HCT116 (cell line): ENCODE measurements at places on chromosomes 6 and 20.

GRCh38 chr20:32248043-32248442 is 29.4 kb upstream of the KIF3B start:
- DNase-seq: no peak
- H3K27me3 ChIP-seq: no peaks in the 10 kb centered on the region
- H3K27ac ChIP-seq: no peak overlapping the region
- H3K4me3 ChIP-seq: no peak overlapping the region
- no peaks in the 10 kb centered on the region for H3K4me1 ChIP-seq

GRCh38 chr20:32067234-32067821 is 15.3 kb downstream of the HCK start:
- H3K36me3 ChIP-seq: no peaks in the 10 kb centered on the region
- H3K4me1 ChIP-seq: no peaks in the 10 kb centered on the region
- peaks cover 7% of the 10 kb centered on the region for H3K27me3 ChIP-seq
- H3K4me3 ChIP-seq: no peak overlapping the region
- H3K27ac ChIP-seq: no peak overlapping the region

DNA sequence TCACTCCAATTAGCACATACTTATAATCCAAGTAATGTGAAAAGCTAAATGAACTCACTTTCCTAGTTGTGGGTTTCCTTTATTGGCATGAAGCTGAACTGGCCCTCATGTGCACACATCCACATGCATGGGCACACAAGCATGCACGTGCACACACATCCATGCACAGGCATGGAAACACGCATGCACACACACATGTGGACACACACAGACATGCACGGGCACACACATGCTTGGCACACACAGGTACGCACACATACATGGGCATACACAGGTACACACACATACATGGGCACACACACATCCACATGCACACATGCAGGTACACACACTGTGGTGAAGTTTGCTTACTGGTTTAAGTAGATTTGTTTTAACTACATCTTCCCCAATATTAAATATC is 23.8 kb downstream of the SYNDIG1 start:
- H3K4me3 ChIP-seq: no peak overlapping the region
- no peaks in the 10 kb centered on the region for H3K27me3 ChIP-seq
- H3K4me1 ChIP-seq: no peaks in the 10 kb centered on the region
- DNase-seq: no peak
- no peak overlapping the region for H3K27ac ChIP-seq

DNA sequence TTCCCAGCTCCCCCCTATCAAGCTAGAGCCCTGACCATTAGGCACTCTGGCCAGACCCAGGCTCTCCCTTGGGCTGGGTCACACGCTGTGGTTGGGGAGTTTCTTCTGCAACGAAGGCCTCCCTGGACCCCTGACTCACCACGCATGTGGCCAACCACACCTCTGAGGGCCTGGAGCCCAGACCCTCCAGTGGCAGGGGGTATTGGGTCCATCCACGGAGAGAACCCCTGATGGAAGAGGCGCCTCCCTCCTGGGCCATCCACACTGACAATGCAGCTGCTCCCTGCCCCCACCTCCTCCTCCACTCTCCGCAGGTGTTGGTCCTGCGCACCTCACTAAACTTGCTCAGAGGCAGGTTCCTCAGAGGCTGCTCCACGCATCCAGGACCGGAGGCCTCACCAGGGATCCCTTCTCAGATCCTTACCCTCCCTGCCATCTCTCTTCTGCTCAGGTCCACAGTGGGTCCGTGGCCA is 125.4 kb downstream of the RNASET2 start:
- no peaks in the 10 kb centered on the region for H3K4me1 ChIP-seq
- H3K27me3 ChIP-seq: no peaks in the 10 kb centered on the region
- no peak overlapping the region for H3K4me3 ChIP-seq

GRCh38 chr20:32761831-32762753 is at the start of gene DNMT3B:
Gene DNMT3B, plus strand, starts transcription at chr20:32762385. Its CDS starts 17,939 bp downstream, at chr20:32780324.
- no peaks in the 10 kb centered on the region for H3K27me3 ChIP-seq
- H3K4me1 ChIP-seq: peaks cover 60% of the 10 kb centered on the region
- peak within 1 kb of the TSS; percentile 94 for H3K4me3 ChIP-seq
- no peaks in the 10 kb centered on the region for H3K36me3 ChIP-seq
- DNase-seq: peak; percentile 41

- no peaks in the 10 kb centered on the region for H3K27me3 ChIP-seq
- no peak for DNase-seq
- H3K4me3 ChIP-seq: no peak overlapping the region
- H3K4me1 ChIP-seq: peaks cover 13% of the 10 kb centered on the region; the same call in 1 of the 2 replicates
- H3K36me3 ChIP-seq: no peaks in the 10 kb centered on the region
- no peak overlapping the region for H3K27ac ChIP-seq
These were observed 7.3 kb downstream of the NPBWR2 start for GRCh38 chr20:64099880-64100565.

- H3K4me1 ChIP-seq: peaks cover 43% of the 10 kb centered on the region
- no peaks in the 10 kb centered on the region for H3K27me3 ChIP-seq
- peak; percentile 54 for DNase-seq
These were observed at the start of gene SLC4A11 for GRCh38 chr20:3239026-3239866. Gene SLC4A11, minus strand, starts transcription at chr20:3239190. Its CDS starts 53 bp downstream, at chr20:3239137.

DNA sequence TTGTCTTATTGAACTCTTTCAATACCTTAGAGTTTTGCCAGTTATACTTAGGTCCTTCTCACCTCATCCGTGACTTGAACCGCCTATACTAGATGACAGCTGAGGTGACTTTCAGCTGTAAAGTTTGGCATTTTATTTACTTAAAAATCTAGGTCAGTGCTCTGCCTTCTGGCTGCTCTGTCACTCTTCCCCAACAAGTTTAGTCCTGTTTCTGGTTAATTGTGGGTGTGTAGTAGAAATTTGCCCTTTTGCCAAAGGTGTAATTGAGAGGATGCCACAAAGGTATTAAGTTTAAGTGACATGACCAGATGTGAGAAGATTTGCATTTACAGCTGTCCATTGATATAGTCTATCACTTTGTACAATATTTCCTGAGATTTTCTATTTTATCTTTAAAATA is 106.2 kb downstream of the FARS2 start:
- no peaks in the 10 kb centered on the region for H3K4me1 ChIP-seq
- DNase-seq: no peak
- no peaks in the 10 kb centered on the region for H3K36me3 ChIP-seq
- no peaks in the 10 kb centered on the region for H3K27me3 ChIP-seq
- no peak overlapping the region for H3K27ac ChIP-seq

GRCh38 chr20:13868331-13868730 is 83.5 kb downstream of the NDUFAF5 start:
- H3K27me3 ChIP-seq: no peaks in the 10 kb centered on the region
- H3K27ac ChIP-seq: no peak overlapping the region
- no peak overlapping the region for H3K4me3 ChIP-seq
- DNase-seq: no peak
- no peaks in the 10 kb centered on the region for H3K4me1 ChIP-seq

DNA sequence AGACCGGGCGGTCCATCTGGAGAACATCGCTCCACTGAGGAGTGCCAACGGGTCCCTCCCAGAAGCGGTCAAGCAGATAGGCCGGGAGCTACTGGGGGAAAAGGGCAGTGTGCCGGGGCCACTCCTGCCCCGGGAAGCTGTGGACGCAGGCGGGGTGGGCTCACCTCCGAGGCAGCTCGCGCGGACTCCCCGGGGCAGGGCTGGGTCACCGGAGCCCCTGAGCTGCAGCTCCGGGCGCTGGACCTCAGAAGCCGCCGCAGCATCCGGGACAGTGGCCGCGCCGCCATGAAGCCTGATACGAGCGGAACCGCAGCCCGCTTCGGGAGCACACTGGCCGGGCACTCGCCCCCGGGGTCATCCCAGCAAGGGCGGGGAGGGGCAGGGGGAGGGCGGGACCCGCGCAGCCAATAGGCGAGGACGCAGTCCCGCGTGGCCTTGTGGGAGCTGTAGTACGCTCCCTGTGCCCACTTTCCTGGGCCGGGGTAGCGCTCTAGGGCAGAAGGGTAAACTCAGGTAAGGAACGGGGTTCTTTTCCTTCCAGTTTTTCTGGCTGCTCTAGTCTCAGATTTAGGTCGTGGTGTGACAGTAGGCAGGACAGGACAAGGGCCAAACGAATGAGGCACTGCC is at the start of gene MOCS1:
MOCS1 (minus strand) TSS at position 332 of the 627 bp plus-strand sequence; CDS start at position 287, 45 bp downstream.
- H3K36me3 ChIP-seq: no peaks in the 10 kb centered on the region
- DNase-seq: peak; percentile 32
- peak within 1 kb of the TSS; percentile 48; the same call in 1 of the 2 replicates for H3K27ac ChIP-seq
- peak within 1 kb of the TSS; percentile 74 for H3K4me3 ChIP-seq
- H3K4me1 ChIP-seq: peaks cover 6% of the 10 kb centered on the region; the same call in 1 of the 2 replicates
- peaks cover 15% of the 10 kb centered on the region; the same call in 1 of the 2 replicates for H3K27me3 ChIP-seq

DNA sequence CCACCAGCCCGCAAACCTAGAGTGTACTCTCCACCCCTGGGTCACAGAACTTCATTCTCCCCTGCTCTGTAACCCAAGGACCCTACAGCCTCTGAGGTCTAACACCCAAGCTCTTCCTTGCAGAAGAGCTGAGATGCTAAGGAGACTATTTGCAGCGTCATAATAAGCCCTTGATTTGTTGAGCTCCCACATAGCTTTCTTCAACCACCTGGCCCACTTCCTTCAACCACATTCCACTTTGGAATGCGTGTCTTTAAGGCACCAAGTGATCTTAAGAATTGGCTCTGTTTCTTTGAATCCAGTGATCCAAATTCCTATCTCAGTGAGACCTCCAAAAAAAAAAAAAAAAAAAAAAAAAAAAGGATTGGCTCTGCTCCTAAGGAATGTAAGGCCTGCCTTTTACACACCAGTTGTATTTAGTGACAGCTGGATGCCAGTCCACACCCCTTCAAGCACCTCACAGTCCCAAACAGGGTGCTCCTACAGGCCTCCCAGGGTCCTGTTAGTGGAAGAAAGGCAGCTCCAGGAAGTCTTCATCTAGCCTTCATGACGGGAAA is 106.2 kb downstream of the UBE3D start:
- H3K36me3 ChIP-seq: 0 out of 2 replicates have a peak, but pooled peaks cover 3% of the 10 kb centered on the region
- peaks cover 14% of the 10 kb centered on the region for H3K4me1 ChIP-seq
- H3K27ac ChIP-seq: no peak overlapping the region
- DNase-seq: no peak

GRCh38 chr6:28488916-28489365 is 26.7 kb downstream of the GPX6 start:
- peak overlapping the region; percentile 34 for H3K4me3 ChIP-seq
- no peak overlapping the region for H3K27ac ChIP-seq
- peak; percentile 72 for DNase-seq
- H3K36me3 ChIP-seq: no peaks in the 10 kb centered on the region

GRCh38 chr6:137269803-137270202 is 50.6 kb upstream of the IFNGR1 start:
- no peak overlapping the region for H3K4me3 ChIP-seq
- no peaks in the 10 kb centered on the region for H3K4me1 ChIP-seq
- no peak overlapping the region for H3K27ac ChIP-seq
- no peak for DNase-seq

GRCh38 chr6:80714513-80714912 is 608.0 kb downstream of the BCKDHB start:
- no peaks in the 10 kb centered on the region for H3K36me3 ChIP-seq
- H3K4me1 ChIP-seq: no peaks in the 10 kb centered on the region
- no peak for DNase-seq
- no peaks in the 10 kb centered on the region for H3K27me3 ChIP-seq
- H3K4me3 ChIP-seq: no peak overlapping the region
- H3K27ac ChIP-seq: no peak overlapping the region

- no peaks in the 10 kb centered on the region for H3K36me3 ChIP-seq
- DNase-seq: no peak
- H3K4me3 ChIP-seq: no peak overlapping the region
- no peaks in the 10 kb centered on the region for H3K4me1 ChIP-seq
- no peaks in the 10 kb centered on the region for H3K27me3 ChIP-seq
- no peak overlapping the region for H3K27ac ChIP-seq
These were observed 203.0 kb upstream of the TFAP2D start for GRCh38 chr6:50510361-50510760.
